ENCODE measurements at places on chromosomes 12 and 14.

DNA sequence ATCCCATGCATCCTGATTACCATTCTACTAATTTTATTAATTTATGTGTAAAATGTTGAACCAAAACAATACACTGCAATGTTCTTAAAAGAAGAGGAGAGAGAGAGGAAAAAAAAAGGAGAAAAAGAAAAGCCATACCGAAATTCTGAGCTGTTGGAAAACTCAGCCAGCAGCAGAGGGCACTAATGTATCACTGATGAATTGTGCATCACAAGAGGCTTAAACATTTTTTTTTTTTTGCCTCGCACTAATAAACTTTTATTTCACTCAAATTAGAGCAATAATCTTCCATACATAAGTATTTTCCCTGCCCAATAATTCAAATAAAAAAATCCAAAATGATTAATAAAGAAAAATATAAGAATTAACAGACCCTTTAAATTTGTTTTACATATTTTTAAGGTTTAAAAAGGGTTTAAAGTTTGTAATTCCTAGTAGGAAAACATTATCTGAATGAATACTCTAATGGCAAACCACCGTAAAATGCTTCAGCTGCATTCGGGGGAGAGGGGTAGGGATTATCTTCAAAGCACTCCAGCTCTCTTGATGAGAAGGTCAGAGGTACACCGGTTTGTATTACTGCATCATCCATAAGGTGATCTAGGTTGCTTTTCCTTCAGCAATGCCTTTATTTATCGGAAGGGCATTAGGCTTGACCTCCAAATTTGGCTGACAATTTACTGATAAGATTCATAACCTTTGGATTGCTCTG lies 41.9 kb downstream of the ATP23 start:
- DNase-seq: no peak

DNA sequence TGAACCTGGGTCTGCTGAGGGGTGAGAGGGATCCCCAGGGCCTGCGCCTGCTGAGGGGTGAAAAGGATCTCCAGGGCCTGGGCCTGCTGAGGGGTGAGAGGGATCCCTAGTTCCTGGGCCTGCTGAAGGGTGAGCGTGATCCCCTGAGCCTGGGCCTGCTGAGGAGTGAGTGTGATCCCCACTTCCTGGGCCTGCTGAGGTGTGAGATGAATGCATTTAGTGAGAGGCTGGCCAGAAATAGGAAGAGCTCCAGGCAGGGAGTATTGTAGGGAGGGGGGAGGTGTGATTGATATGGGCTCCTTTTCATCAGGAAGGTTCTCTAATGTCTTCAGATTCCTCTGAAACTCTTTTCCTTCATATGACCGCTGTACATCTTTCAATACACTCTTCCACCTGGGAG lies 43.0 kb downstream of the FAM186A start:
- DNase-seq: no peak

DNA sequence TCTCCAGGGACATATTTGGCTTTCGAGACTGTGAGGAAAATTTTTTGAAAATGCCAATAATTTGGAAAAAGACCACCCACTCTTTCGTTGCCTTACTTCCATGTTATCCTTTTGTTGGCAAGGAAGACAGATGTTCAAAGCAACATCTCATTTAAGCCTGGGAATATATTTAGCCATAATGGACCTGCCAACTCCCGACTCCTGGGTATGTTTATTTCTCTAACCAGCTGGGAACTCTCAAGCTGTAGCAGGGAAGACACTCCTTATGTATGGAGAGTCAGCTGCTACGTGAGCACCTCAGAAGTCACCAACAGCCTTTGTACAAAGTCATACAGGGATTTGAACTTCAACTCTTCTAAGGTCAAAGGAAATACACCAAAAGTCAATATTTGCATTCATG lies 96.5 kb upstream of the DAAM1 start:
- DNase-seq: no peak

GRCh38 chr14:91417120-91417982 lies at the start of gene CCDC88C:
Gene CCDC88C, minus strand, starts transcription at chr14:91417820. Its CDS starts 130 bp downstream, at chr14:91417690.
- DNase-seq: peak; percentile 75

GRCh38 chr12:56221232-56221756 lies 428 bp downstream of the RNF41 start:
- DNase-seq: peak; percentile 60

DNA sequence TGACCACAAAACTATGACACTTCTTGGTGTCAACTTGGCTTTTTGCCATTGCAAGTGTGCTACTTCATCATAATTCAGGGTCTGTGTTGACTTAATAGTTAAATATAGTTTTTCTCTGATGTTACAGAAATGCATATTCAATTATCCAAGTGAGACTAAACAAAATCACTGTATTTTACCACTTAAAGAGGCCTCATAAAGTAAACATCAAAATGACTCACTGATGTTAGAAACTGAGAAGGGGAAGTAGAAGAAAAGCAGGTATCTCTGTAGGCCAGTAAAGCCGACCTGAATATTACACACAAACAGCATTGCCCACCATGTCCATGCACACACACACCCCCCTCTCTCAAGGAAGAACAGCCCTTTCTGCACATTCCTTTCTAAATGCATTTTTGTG lies 55.4 kb downstream of the RPAP3 start:
- no peak for DNase-seq

DNA sequence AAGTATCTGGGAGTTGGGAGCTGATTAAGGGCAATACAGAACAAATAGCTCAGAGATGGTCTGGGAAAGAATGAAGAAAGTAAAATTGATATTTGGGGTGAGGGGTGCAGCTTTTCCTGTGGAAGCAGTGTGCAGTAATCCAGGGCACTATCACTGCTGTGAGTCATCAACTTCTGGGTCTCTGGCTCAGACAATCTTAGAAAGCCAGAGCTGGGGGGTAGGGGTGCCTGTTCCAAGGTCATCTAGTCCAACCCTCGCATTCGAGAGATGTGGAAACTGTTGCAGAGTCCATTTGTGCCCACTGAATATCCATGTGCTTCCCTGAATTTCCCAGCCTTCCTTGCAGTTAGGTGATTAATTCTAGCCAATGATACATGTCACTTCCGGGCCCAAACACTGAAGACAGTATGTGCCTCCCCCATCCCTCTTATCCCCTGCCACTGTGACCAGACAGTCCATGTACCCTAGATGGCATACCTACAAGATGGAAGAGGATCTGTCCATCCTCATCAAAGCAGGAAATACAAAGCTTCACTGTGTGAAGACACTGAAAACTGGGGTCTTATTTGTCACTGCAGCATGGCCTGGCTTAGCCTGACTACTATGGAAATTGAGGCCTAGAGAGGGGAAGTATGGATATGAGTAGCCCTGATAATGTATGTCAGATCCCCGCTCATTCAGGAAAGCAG lies 51.9 kb downstream of the ZFP36L1 start:
- DNase-seq: no peak

- no peak for DNase-seq
Measured at GRCh38 chr12:31289441-31289840, 36.5 kb downstream of the SINHCAF start.

DNA sequence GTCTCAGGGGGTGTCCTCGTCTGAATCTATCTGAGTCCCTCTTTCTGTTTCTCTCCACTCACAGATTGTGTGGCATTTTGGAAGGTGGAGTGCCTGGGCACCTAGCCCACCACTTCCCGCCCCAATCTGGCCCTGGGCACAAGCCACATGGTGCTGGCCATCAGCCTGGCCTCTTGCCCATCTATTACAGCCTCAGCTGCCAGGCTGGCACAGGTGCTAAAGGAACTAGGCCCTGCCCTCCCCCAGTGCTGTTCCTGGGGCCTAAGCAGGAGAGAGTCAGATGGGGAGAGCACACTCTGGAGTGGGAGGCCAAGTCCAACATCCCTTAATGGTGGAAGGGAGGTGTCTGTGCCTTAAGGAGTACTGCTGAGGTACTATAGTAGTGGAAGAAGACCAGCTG lies 8.3 kb upstream of the CALCOCO1 start:
- DNase-seq: no peak

- DNase-seq: peak; percentile 63
Measured at GRCh38 chr12:57765003-57765697, 1.7 kb downstream of the CYP27B1 start.

DNA sequence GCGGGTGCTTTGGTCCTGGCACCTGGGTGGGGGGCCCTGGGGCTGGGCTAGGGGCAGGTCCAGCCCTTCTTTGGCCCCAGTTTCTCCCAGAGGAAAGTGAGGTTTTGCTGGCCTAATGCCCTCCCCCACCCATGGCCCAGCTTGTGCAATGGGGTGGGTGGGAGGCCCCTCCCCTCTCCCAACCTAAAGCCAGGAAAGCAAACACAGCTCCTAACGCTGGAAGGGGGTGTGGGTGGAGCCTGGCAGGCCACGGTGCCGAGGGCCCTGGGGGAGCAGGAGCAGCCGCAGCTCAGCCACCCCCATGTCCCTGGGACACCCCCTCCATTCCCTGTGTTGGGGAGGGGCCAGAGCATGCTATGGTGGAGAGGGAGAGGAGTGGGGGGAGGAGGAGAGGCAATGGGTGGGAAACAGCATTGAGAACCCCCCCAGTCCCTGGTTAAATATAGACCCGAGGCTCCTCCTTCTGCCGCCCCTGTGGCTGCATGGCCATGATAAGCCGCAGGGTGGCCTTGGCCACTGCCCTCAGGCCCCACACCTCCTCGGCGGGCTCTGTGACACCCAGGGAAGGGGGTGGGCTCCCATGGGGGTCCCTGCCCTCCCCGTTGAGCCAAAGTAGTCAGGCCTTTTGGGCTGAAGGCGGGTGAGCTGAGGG lies 4.7 kb downstream of the EXOC3L4 start:
- DNase-seq: peak; percentile 77

- DNase-seq: no peak
Measured at GRCh38 chr12:49698619-49699545, 8.3 kb downstream of the FMNL3 start.

GRCh38 chr14:53883739-53884138 lies 72.9 kb downstream of the BMP4 start:
- no peak for DNase-seq

DNA sequence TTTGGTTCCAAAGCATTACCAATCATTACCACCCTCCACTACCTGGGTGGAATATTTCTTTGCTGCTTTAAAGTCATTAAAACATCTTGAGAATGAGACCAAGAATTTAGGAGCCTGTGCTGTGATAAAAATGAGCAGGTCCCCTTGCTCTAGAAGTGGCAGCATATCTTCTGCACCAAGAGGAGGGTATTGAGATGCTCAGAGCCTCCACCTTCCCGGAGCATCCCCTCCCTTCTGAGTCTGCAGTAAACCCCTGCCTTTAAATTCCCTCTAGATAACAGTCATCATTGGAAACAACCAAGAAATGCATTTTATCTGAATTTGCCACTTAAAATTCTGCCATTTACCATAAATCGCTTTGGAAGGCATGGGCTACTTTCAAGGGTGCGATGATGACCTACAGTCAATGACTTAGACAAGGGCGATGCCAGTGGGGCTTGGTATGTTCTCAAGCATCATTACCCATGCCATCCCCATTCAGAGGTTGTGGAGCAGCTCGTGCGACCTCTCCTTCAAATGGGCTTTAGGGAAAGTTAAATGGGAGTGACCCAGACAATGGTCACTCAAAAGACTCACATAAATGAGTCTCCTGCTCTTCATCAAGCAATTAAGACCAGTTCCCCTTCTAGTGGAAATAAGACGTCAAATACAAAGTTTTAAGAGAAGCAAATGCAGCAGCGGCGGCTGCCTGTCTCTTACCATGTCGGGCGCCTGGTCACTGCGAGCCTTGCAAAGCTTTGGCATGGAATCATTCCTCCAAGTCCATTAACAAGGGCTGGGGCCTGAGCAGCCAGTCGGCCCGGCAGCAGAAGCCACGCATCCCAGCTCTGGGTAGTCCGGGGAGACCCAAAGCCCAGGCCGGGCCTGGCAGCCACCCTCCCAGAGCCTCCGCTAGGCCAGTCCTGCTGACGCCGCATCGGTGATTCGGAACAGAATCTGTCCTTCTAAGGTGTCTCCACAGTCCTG lies 334.5 kb downstream of the TMEM121 start:
- DNase-seq: no peak
